ENCODE measurements at places on chromosomes 12 and 14. TPM values are rescaled to one million over a fixed set of nuclear protein-coding genes. Genes with fewer than 3 reads are reported as not detected.
A peak's percentile ranks its signal among the peaks of the same experiment; 100 is the strongest.

DNA sequence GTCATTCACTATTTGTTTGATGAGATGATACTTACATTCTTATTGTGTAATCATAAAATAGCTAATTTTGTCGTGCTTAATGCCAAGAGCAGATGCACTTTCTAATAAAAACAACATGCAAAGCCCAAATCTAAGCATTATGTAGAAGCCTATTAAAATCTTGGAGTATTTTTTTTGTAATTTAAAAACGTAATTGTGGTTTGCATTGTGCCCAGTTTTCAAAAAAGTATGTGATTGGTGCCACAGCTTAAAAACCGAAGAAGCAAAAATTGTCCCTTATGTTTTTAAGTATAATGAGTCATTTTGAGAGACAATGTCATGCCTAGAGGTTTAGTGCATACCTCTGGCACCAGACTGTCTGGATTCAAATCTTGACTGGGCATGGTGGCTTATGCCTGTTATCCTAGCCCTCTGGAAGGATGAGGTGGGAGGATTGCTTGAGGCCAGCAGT, 464.8 kb upstream of the RGS6 start:
- DNase-seq: no peak

KRT7 gene
- not detected for total RNA-seq

DNA sequence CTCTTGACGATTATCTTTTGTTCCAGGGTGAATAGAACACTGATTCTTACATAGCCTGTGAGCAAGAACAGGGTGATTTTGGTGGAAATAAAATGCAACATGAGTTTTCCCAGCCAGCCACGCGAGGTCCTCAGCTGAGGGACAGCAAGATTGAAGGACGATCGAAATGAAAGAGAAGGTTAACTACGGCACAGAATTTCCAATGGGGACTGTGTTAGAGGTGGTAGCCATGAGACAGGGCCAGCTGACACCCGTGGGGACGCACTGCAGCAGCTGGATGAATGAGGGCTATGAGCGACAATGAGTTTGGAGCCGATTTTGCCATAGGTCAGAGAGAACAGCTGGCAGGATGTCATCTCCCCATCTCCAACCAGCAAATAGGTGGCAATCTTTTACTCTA, 243.4 kb upstream of the PELI2 start:
- no peak for DNase-seq

GRCh38 chr12:29316752-29317151, 64.2 kb downstream of the ERGIC2 start:
- DNase-seq: no peak

- no peak for DNase-seq
Observed at GRCh38 chr14:64549791-64550620, at the start of gene PPP1R36. Gene PPP1R36 (plus strand): TSS chr14:64549961. CDS start chr14:64549998, 37 bp downstream.

- no peak for DNase-seq
Observed at GRCh38 chr12:24302708-24303107, 353.2 kb upstream of the SOX5 start.

DNA sequence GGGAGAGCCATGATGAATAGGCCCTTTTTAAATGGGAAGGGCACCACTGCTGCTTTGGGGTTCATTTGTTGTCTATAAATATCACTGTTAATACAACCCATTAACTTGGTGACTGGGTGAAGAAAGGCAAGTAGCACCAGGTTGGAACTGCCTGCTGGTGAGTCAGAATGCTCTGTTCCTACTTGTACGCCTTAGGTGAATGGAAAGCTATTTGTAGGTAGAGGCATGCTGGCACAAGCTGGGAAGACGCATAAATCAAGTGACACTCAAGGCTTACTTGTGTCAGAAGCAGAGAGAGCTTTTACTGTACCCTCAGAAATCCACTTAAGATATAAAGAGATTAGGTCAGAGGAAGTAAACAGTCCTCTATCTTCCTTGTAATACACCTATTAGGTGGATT, 142.5 kb downstream of the TMX1 start:
- no peak for DNase-seq

DNA sequence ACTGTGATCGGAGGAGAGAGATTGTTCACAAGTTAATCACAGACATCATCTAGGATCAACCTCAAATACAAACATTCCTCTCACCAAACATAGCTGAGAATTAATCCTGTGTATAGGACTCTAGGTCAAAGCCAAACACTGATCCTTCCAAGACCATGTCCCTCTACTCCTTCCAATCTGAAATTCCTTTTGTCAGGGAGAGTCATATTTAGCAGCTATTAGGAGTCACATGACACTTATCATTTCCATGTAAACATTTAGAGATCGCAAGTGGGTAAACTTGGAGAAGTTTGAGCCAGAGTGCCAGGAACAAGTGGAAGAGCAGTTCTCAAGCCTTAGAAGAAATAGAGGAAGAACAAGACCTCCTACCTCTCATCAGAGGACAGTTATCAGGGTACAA, 13.5 kb downstream of the OR2AP1 start:
- no peak for DNase-seq

MIPOL1 gene
- 17.4 TPM for total RNA-seq

SERPINA12 gene
- not detected for total RNA-seq

DNA sequence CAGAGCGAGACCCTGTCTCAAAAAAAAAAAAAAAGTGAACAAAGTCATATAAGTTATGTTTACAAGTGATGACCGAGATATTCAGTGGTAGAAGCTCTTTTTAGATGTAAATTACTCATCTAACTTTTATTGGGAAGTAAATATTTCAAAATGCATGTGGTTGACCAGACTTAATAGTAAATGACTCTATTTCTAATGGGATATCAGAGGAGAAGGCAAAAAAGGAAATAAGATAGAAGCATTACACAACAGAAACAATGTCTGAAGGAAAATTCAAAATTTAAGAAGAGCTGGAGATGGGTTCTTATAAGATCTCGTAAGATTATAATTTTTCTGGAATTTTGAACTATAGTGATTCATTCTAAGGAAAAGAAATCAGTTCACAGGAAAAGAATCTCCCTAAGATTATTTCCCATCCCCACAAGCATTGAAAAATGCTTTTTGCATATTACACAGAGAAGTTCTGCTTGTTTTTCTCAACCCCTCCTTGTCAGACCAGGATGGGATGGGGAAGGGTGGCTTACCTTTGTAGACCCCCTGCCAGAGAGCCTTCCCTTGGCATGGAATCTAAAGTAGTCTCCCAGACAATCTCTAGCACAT, 63.1 kb upstream of the STK38L start:
- no peak for DNase-seq

DNA sequence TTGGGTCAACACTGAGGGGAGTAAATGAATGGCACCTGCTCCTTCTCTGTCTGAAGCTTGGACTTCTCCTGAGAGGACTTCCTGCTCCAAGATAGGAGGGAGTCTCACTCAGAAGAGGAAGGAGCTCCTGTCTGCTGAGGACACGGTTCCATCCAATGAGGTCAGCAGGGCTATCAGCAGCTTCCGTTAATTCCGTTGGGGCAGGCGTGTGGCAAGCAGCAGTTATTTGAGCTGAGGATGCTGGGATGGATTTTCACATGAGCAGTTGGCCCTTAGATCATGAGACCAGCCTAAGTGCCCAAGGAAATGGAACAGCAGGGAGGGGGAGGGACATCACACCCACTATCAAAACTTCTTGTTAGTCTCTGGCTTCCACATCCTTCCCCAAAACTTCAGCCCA, 159.0 kb upstream of the PZP start:
- no peak for DNase-seq

- DNase-seq: no peak
Observed at GRCh38 chr12:116404247-116404646, 126.8 kb upstream of the MED13L start.

TBX3 gene
- 0.91 TPM for total RNA-seq

DNA sequence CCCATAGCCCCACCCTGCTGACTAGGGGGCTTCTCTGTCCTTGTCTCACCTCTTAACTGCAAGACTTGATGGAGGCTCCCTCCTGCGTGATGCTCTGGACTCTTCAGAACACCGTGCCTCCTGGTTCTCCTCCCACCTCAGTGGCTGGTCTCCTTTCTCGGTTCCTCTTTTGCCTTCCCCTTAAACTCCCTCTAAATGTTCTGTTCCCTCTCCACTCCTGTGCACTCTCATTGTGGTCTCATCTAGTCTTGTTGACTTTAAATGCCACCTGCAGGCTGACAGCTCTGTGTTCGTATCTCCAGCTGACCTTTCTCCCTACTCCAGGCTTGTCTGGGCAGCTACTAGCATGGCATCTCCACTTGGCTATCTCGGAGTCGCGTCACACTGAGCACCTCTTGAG, 28.3 kb downstream of the DYNC1H1 start:
- no peak for DNase-seq

GRCh38 chr12:1562813-1563407, 31.5 kb downstream of the FBXL14 start:
- DNase-seq: no peak

DNA sequence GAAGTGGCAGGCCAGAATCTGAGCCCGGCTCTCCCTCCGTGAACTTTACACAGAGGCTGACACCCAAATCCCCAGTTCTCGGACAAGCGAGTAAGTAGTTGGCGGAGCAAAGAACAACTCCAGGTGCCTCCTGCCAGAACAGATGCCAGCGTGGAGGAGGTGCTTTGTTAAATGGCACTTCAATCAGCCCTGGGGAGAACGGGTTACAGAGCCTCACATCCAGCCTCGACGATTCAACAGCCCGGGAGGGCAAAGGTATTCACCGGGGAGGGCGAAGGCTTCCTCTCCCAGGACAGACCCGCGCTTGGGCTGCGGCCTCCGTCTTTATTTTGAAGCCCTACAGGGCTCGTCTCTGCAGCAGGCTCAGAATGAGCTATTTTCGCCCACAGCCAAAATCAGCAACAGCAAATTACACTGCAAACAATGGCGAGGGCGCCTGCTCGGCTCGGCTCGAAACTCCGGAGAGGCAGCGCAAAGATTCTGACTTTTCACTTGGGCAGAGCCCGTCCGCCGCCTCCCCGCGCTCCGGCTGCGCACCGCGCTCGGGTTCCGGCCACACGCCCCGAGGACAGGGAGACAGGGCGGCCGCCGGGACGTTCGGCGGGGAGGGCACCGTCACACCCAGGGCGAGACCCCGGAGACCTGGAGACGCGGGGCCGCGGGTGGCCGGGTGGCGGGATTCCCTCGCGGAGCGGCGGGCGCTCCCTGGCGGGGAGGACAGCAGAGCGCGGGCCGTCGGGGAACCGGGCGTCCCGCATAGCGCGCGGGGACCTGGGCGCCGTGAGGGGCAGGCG, 811 bp downstream of the TMCC3 start:
- peak; percentile 41 for DNase-seq

TSHR gene
- total RNA-seq: not detected

DHRS4L2 gene
- total RNA-seq: 17.1 TPM

DNA sequence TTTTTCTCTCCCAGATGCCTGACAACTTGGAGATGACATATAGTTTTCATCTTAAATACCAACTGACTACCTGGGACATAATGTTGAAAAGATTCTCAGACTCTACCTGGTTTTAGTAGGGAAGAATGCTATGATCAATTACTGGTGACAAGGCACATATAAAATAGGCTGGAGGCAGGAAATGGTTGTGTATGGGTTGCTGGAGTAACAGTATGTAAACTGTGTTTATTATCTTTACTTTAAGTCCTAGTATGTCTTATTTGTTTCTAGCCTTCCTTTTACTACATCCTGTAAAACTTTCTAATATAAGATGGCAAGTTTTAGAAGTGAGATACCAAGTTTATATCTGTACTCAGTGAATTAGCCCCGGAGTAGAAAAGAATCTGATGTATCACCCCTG, 98.1 kb downstream of the NUBPL start:
- DNase-seq: no peak

BCL2L14 gene
- total RNA-seq: 1.2 TPM

DNA sequence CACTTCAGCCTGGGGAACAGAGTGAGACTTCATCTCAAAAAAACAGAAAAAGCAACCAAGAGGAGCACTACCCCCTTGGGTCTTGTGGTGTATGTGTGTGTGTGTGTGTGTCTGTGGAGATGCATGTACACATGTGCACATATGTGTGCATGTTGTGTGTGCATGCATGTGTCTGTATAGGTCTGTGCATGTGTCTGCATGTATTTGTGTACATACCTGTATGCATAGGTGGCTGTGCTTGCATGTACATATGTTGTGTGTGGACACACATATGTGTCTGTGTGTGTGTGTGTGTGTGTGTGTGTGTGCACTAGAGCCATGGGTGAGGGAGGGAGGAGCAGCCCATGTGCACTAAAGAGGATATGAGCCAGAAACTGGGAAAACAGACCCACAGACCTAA, 49.1 kb downstream of the ARL6IP4 start:
- no peak for DNase-seq

- no peak for DNase-seq
Observed at GRCh38 chr12:67634303-67634761, 14.2 kb upstream of the DYRK2 start.

DNA sequence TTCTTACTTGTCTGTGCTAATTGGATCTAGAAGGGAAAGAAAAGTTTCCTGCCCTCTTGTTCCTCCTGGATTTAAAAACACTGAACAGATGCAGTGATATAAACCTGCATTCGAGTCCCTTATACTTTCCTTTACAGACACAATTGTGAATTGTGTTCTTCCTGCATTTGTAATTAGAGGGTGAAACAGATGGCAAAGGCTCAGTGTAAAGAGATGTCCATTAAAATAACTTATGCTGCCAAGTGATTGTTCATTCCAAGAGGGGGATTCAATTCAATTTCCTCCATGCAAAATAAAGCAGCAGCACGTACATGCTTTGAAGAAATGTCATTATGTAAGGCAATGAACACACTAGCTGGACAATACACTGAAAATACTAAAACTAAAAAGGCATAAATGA, 248.3 kb upstream of the LRIG3 start:
- DNase-seq: no peak

DNA sequence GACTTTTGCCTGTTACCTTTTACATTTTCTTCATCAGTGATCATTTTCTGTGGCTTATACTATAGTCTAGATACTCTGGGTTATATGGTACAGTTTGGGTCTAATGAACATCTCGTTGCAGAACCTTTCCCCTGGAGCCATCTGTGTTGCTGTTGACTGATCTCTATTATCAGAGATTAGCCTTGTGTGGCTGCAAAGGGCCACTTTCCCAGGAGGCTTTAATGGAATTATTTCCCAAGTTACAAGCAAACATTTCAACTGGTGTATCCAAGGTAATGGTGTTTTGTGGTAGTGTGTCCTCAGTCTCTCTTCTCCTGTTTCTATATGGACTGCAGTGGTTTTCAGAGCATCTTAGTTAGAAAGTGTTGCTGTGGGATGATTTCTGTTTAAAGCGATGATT, 25.9 kb downstream of the UTP20 start:
- DNase-seq: no peak

DNA sequence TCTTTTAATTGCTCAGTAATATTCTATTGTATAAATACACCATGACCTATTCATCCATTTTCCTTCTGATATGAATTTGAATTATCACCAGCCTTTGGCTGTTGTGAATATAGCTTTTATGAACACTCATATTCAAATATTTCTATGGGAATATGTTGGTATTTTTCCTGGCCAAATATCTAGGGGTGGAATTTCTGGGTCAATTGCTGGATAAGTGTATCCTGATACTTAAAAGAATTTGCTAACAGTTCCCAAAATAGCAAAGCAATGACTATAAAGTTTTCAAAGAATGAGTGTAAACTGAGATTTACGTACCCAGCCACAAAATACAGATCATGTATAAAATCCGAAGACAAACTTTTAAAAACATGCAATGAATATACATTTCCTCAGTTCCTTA, 148.7 kb upstream of the CLEC14A start:
- no peak for DNase-seq

- no peak for DNase-seq
Observed at GRCh38 chr14:53192052-53192760, 39.1 kb upstream of the DDHD1 start.

GRCh38 chr12:49683599-49684309, 23.5 kb downstream of the FMNL3 start:
- no peak for DNase-seq

RPS6KL1 gene
- total RNA-seq: 14.1 TPM

RBM25 gene
- total RNA-seq: 119 TPM

CAPZA3 gene
- total RNA-seq: not detected
